Sciatic nerve (tissue), 2 donors: ENCODE measurements at places on chromosomes 5 and 9. TPM values are rescaled to one million over a fixed set of nuclear protein-coding genes. Genes with fewer than 3 reads are reported as not detected.
A peak's percentile ranks its signal among the peaks of the same experiment; 100 is the strongest.

DNA sequence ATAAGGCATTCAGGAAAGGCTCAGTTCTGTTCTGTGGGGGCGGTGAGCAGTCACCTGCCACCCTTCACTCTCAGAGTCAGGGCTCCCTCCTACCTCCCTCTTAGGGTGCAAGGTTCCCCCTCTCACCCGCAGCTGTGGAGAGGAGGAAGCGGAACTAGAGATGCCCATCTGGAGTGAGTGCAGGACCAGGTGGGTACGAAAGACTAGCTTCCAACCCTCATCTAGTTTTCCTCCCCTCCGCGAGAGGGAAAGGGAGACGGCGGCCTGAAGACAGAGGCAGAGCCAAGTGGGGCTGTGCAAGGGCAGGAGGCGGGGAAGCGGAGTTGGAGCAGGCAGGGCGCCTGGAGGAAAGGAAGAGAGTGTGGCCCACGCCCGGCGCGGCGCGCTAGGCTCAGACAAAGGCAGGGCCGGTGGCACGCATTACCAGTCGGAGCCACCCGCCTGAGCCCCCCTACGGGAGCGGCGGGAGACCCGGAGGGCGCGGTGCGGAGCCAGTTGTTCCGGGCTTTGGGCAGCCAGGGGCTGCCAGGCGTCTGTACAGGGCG lies 7.3 kb downstream of the PRR7 start:
- peak; percentile 78 for DNase-seq

Gene LMNB1
- 9.2 TPM for total RNA-seq

DNA sequence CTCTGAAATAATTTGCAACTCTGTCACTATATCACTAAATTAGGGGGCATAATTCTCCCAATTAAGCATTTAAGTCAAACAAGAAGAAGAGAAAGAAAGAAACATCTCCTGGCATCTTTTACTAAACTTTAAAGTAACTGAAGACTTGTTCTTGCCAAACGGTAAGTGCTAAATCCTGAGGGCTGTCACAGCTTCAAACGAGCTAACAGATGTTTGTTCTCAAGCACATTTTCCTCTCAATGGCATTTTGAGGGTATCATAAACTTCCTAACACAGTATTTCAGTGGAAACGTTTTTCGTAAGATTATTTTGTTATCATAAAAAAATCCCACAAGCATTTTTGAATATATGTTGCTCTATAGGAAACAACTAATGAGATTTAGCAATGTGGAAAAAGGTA lies 169.5 kb upstream of the TAS2R1 start:
- DNase-seq = no peak

DNA sequence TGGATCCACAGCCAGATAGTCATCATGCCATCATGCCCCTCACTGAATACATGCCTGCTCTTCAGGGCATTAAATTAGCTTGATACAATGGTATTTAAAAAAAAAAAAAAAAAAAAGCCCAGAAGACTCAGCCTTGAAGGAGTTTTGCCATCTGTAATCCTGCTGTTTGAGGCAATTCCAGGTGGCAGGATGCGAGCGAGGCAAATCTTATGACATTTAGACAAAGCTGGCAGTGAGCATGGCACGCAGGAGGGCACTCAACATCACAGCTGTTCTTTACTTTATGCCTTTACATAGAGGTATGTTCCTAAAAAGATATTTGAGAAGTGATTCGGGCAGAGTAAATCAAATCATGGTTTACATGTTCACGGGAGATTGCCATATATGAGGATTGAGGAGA lies 692.0 kb upstream of the DMAC1 start:
- no peak for DNase-seq

DNA sequence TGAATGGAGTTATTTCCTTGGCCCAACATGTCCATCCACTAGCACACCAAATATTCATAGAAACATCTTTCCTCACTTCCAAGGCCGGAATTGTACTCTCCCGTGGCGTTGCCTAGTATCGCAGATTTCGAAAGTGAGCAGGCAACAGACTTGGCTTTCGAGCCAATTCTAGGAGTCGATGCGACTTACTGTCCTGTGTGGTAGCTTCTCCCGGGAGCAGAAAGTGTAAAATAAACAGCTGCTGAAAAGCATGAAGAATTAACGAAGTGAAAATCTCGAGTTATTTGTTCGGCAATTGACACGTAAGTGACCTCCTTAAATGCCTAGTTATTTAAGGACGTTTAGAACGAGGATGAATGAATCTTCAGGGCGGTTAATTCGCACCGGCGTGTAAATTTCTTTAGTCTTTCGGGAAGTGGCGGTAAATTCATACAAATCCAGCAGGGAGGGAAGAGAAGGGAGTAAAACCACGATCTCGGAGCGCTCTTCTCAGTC lies 449 bp upstream of the PCSK5 start:
- peak; percentile 65 for DNase-seq

DNA sequence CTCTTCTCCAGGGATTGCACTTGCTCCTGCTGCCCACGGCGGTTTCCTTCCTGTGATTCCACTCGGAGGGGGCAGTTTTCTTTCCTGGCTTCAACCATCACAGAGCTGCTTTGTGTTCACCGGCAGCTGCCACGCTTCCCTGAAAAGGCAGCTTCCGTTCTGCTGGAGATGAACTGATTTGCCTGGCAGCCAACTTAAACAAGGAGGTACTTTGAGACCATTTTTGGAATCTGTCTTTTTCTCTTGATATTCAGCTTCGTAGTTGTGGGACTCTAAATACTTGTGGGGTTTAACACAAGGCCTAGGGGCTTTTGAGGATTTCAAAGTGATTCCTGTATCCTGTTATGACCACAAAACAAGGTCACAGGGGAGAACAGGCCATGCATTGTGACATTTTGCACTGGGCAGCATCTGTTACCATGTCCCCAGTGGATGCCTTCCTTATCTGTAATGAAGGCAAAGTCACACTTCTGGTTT lies 192.0 kb downstream of the MTRR start:
- no peak for DNase-seq

GRCh38 chr9:84277646-84278045 lies 62.9 kb downstream of the SLC28A3 start:
- DNase-seq = no peak

DNA sequence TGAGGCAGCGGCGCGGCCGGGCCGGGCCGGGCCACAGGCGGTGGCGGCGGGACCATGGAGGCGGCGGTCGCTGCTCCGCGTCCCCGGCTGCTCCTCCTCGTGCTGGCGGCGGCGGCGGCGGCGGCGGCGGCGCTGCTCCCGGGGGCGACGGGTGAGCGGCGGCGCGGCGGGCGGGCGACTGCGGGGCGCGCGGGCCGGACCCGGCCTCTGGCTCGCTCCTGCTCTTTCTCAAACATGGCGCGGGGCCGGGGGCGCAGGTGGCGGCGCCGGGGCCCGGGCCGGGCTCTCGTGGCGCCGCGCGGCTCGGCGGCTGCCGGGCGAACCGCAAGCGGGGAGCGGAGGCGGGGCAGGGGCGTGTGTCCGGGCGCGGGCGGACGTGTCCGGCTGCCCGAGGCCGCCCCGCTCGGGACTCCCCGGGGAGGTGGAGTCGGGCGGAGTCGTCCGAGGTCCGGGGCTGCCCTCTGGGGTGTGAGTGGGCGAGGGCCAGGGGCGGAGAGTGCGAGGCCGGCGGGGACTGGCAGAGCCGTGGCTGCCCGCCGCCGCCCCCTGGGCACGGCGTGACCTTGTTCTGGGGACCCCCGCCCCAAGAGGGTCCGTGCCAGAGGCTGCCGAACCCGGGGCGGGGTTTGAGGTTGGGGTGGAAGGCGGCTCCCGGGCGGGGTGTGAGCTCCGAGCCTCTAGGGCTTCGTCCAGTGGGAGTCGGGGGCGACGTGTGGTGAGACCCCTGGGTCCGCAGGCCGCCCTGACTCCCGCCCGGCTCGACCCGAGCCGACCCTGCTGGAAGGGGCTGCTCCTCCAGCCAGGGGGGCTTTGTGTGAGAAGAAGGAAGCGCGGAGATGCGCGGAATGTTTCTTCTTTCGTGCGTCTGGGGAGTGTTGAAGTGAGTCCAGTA lies 485 bp downstream of the TGFBR1 start:
- peak; percentile 87 for DNase-seq

Gene PCDHA9
- 0.45 TPM for total RNA-seq

- DNase-seq = no peak
Observed at GRCh38 chr5:55172051-55172899, 702 bp downstream of the CDC20B start.

Gene NPR3
- 16.0 TPM for total RNA-seq

Gene BNC2
- 196 TPM for total RNA-seq

- no peak for DNase-seq
Observed at GRCh38 chr5:98791001-98791519, 17.6 kb downstream of the RGMB start.

DNA sequence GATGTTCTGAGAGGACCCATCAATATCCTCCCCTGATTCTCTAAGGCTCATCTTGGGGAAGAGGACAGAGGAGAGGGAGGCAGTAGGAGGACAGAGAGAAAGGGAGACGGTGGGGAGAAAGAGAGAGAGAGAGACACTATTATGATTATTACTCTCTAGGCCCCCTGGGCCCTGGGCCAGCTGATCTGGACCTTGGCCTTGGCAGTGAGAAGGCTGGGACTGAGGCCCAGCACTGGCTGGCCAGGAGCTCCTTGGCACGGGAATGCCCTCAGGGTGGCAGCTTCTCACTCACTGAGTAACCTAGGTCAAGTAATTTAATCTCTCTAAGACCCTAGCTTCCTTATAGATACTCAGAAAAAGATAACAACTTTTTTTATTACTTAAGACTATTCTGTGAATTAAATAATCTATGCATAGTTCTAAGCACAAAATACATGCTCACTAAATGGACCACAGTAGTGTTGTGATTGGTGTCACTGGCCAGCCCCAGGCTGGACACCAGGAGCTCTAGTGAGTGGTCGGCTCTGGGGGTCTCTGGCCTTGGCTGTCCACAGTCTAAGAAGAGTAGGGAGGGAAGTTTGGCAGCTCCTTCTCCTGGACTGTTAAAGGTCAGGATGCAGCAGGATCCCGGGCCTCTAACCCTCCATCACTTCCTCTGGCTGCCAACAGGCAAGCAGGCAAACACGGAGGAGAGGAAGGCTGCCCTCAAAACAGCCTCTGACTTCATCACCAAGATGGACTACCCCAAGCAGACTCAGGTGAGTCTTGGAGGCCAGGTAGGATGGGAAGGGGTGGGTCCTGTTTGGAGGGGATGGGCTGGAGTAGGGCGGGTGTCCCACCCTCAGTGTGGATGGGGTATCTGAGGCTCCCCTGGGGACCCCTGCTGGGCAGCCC lies 50.0 kb downstream of the GSN start:
- DNase-seq = peak; percentile 57

Gene FOXD4L5
- total RNA-seq = 0.27 TPM

- DNase-seq = no peak
Observed at GRCh38 chr5:125894383-125894782, 528.8 kb upstream of the GRAMD2B start.

GRCh38 chr5:111016801-111017200 lies 54.7 kb upstream of the TSLP start:
- no peak for DNase-seq

Gene SLC25A2
- 1.4 TPM for total RNA-seq

DNA sequence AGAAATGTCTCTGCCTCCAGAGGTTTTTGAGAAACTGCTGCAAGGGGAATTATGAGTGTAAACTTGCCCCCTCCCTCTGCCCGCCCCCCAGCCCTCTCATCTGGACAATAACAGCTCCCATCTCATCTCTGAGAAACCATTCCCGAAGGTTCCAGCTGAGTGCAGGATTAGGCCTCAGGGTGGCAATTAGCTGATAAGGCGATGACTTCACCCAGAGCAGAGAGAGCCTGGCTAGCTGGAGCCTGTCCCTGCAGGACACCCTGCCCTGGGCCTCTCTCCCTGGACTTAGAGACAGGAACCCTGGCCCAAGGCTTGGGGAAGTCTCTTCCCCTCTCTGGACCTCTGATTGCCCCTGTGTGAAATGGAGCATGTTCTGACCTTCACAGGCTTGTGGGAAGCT lies 45.7 kb upstream of the HAND1 start:
- DNase-seq = no peak

DNA sequence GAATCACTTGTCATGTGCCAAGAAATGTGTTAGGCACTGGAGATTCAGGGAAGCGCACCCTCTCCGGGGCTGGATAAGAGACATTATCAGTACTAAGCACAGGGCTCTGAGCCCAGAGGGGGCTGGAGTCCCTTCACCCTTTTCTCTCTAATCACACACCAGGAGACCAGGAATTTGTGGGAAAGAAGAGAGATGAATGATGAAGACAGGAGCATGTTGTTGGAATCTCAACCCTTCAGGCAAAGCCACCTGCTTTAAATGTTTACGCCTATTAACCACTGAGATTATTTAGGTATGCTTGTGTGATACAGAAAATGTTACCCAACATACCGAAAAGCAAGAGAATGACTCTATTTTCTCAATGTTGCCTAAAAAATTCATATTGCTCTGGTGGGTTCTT lies 119.8 kb downstream of the ENTREP1 start:
- DNase-seq = no peak

Gene SMIM33
- total RNA-seq = not detected

DNA sequence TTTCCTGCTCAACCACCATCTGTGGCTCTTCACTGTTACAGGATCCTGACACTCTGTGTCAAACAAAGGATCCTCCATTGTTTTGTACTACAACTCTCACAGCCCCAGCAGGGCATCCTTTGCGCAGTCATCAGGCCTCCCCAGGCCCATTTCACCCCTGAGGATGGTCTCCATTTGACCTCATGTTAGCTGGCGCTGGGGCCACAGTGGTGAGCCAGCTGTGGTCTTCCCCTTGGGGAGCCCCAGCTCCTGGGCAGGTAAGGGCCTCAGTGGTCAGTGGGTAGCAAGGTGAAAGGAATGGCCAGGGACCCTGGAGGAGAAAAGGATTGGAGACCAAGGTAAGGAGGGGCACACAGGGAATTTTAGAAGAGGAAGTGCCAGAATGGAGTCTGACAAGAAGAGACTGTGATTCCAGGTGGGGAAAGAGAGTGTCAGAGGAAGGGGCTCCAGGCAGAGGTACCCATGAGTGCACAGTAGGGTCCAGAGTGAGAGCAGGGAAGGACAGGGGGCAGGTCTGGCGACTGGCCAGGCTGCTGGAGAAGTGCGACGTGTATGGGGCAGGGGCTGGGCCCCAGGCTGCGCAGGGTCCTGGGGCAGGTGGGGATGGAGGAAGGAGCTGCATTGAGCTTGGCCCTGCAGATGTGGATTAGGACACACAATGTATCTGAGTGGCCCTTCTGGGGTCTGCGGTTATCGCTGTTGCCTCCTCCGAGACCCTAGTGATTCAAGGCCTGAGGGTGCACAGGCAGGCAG lies 109.9 kb downstream of the PHF2 start:
- DNase-seq = no peak

DNA sequence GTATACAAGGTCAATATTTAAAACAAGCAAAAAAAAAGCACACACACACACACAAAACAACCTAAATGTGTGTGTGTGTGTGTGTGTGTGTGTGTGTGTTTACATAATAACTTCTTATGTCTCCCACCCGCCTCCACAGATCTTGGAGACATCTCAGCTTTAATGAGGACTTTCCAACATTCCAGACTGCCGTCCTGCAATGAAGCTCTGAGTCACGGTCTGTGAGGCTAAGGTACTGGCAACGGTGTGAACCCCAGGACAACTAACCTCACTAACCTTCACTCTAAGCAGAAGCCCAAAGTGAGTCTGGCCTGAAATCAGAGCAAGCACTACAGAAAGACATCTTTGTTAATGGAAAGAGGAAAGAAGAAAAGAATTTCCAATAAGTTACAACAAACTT lies 22.3 kb downstream of the ZNF474 start:
- DNase-seq = no peak
